ENCODE measurements at places on chromosomes 5 and 9.

DNA sequence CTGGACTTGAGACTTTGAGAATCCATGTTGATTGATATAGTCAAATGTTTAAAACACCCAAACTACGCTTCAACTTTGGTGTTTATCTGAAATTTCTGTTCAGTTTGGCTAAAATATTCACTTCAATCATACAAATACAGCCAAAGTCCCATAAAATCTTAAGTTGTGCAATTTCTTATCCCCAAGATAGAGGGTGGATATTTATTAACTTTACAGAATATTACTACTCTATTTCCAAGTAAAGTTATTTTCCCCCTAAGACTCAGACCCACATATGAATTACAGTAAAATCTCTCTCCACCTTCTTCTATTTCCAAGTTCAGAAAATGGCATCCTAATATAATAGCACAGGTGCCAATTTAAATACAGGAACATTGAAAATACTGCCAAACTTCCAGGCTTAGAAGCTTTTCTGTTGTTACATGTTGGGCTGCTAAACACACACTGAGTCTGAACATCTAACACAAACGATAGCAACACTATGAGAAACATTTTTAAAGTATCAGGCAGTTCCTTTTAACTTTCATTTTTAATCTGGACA is 290.3 kb downstream of the EBF1 start:
- no peak for DNase-seq

GRCh38 chr5:40405996-40406740 is 273.5 kb upstream of the PTGER4 start:
- DNase-seq, result no peak

- DNase-seq, result peak; percentile 13
Observed at GRCh38 chr5:153964880-153965645, 73.6 kb downstream of the FAM114A2 start.

GRCh38 chr9:36828611-36829013 is 205.5 kb downstream of the PAX5 start:
- DNase-seq, result no peak

DNA sequence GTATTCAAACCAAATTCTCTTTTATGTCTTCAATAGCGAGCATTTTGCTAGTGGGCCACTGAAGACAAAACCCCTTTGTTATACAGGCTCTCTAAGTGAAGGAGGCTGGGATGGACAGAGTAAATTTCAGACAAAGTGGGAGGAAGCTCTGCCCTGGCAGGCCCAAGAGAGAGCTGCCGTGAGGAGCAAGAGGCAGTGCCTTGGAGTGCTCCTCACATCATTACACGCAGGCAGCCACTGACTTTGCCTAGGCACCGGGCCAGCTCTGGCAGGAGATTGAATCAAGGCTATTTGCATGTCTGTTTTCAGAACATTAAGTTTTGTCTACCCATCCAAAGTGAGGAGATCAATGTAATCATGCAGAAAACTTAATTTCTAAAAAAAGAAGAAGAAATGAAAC is 167.7 kb downstream of the CCDC192 start:
- no peak for DNase-seq

- no peak for DNase-seq
Observed at GRCh38 chr9:8436786-8437185, 637.2 kb upstream of the DMAC1 start.

DNA sequence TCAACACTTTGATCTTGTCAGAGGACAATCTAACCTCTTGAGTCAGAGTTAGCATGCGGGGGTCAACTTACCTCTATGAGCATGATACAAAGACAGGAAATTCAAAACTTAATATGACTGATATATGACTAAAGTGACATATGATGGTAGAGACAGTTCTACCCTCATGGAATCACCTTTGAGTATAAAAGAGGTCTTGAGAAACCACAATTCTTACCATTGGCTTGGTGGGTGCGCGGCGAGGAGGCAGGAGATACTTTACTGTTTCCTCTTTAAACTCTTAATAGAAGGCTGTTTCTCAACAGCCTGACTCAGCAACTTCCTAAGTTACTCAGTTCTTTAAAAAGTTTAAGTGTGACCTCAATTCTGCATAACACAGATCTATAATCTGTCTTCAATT is 372.8 kb downstream of the KIAA0825 start:
- no peak for DNase-seq

GRCh38 chr5:61993295-61993927 is 312.6 kb upstream of the KIF2A start:
- DNase-seq, result no peak

GRCh38 chr9:16413509-16414016 is 456.9 kb downstream of the BNC2 start:
- no peak for DNase-seq

- no peak for DNase-seq
Observed at GRCh38 chr9:36029765-36030528, 6.8 kb upstream of the RECK start.

GRCh38 chr5:172494630-172495505 is 40.5 kb upstream of the SH3PXD2B start:
- no peak for DNase-seq

GRCh38 chr5:149839761-149840160 is 104.8 kb downstream of the PDE6A start:
- no peak for DNase-seq

Measured in stimulated activated CD8-positive, alpha-beta memory T cell treated with anti-CD3 and anti-CD28 coated beads, Interleukin-2, amount 100 ng/mL, for 48 hours (primary cell).